ENCODE measurements at places on chromosomes 2 and 18.

- DNase-seq: no peak
These were observed 40.3 kb downstream of the CCDC93 start for GRCh38 chr2:117973498-117974082.

- DNase-seq: no peak
These were observed 1.5 kb downstream of the CRYBA2 start for GRCh38 chr2:218991674-218992168.

- no peak for DNase-seq
These were observed 564 bp downstream of the MPV17 start for GRCh38 chr2:27322301-27322765.

- DNase-seq: no peak
These were observed 872.2 kb upstream of the ID2 start for GRCh38 chr2:7809640-7810039.

GRCh38 chr2:48567671-48568070 is 37.7 kb downstream of the STON1 start:
- DNase-seq: no peak
